ENCODE measurements at places on chromosomes 4 and X.

- H3K36me3 ChIP-seq: no peaks in the 10 kb centered on the region
- H3K4me3 ChIP-seq: no peak overlapping the region
- H3K4me1 ChIP-seq: no peaks in the 10 kb centered on the region
- no peak for DNase-seq
- no peak overlapping the region for H3K27ac ChIP-seq
These were observed 6.7 kb downstream of the EDNRA start for GRCh38 chr4:147487616-147488015.

DNA sequence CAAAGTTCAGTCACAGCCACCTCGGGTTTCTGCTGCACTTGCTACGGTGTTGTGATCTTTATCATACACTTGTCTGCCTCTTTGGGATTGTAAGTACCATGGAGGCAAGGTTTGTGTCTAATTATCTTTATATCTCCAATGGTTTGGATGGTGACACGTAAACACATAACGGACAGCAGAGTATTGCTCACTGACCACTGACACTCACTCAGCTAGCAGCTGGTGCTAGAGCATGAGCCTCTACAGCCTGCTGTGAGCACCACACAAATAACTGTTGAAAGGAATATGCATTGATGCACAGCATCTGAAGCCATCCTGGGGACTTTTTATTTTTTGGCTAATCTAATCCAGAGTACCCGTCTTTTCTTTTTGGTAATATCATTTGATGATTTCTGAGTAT lies 156.0 kb downstream of the DCLK2 start:
- no peak overlapping the region for H3K27ac ChIP-seq
- no peaks in the 10 kb centered on the region for H3K27me3 ChIP-seq
- DNase-seq: no peak
- no peaks in the 10 kb centered on the region for H3K4me1 ChIP-seq
- H3K36me3 ChIP-seq: no peaks in the 10 kb centered on the region

DNA sequence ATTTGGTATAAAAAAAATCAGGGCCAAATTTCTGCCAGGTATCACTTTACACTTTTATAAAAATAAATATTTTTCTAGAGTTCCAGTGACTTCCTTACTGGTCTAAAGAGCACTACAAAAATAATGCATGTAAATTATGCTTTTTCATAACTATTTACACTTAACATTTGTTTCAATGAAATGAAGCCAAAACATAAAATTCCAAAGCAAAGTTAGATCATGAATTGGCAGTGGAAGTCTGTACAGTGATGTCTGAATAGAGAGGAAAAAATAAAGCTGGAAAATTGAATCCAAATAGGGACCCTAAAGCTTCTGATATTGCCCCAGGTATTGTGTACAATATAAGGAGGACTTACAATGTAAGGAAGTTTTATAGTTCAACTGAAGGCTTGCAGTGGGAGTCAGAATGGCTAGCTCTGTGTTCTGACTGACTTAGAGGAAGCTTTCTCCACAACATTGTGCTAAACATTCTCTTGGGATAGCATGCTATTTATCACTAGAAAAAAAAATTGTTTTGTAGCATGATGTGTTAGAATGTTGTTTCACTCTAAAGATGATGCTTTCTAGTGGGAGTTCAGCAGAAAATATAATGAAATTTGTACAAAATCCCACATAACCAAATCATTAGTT lies 288.2 kb upstream of the UGT8 start:
- no peak for DNase-seq
- H3K27ac ChIP-seq: no peak overlapping the region
- H3K4me1 ChIP-seq: no peaks in the 10 kb centered on the region
- no peaks in the 10 kb centered on the region for H3K36me3 ChIP-seq

DNA sequence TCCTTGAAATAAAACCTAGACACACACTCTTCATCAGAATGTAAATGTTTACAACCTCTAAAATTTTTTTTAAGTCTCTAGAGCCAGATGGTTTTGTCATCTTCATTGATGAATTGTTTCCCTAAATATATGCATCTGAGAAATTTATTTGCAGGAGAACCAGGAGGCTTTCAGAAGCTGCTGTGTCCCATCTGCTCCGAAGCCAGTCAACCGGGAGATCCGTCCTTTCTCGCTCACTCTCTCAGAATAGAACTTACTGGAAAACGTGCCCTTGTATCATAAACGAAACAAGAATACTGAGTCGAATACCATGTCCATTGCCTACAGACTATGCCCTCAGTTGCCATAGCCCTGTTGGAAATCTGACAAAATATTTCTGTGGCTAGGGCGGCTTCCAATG lies 103.5 kb downstream of the SLC34A2 start:
- H3K4me1 ChIP-seq: no peaks in the 10 kb centered on the region
- H3K4me3 ChIP-seq: no peak overlapping the region
- H3K27ac ChIP-seq: no peak overlapping the region
- DNase-seq: no peak

GRCh38 chr4:176949029-176949428 lies 156.3 kb upstream of the VEGFC start:
- H3K36me3 ChIP-seq: peaks cover 2% of the 10 kb centered on the region
- H3K27me3 ChIP-seq: no peaks in the 10 kb centered on the region
- no peak for DNase-seq
- no peak overlapping the region for H3K4me3 ChIP-seq
- H3K27ac ChIP-seq: no peak overlapping the region
